ENCODE measurements at places on chromosomes 7 and 10.
A peak's percentile ranks its signal among the peaks of the same experiment; 100 is the strongest.

- DNase-seq: no peak
Observed at GRCh38 chr7:141200191-141201108, 126.6 kb downstream of the TMEM178B start.

DNA sequence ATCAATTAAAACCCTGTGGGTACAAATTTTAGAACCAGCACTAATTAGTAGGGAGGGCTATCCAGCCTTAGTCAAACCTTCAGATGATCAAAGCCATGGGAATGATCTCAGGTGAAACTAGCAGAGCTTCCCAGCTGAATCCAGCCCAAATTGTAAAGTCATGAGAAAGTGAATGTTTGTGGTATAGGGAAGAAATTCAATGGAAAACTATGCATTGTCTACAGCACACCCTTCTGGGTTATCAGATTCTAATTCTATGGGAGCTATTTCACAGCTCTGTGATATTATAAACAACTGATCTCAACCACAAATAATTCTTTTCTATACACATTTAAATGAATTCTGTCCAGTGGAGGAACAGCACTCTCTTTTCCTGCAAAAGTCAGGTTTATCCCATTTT, 24.6 kb upstream of the BMPER start:
- peak; percentile 37 for DNase-seq

GRCh38 chr7:128075242-128076095, 44.2 kb upstream of the LRRC4 start:
- no peak for DNase-seq

DNA sequence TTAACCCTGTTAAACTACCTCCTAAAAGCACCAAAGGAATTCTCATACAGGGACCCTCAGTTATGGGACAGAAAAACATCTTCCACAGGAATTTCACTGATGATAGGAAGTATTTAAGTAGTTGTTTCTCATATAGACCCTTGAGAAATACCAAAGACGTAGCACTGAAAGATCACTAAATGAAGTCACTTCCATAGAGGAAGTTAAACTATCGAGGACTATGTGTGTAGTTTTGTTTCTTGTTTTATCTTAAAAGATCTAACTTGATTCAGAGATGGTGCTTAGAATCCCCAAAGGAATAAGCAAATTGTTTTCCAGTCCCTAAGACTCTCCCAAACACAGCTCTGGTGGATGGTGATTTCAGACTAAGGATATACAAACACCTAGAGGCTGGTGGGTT, 94.8 kb upstream of the AFAP1L2 start:
- no peak for DNase-seq

GRCh38 chr10:72335394-72336258, 19.1 kb downstream of the DNAJB12 start:
- no peak for DNase-seq

DNA sequence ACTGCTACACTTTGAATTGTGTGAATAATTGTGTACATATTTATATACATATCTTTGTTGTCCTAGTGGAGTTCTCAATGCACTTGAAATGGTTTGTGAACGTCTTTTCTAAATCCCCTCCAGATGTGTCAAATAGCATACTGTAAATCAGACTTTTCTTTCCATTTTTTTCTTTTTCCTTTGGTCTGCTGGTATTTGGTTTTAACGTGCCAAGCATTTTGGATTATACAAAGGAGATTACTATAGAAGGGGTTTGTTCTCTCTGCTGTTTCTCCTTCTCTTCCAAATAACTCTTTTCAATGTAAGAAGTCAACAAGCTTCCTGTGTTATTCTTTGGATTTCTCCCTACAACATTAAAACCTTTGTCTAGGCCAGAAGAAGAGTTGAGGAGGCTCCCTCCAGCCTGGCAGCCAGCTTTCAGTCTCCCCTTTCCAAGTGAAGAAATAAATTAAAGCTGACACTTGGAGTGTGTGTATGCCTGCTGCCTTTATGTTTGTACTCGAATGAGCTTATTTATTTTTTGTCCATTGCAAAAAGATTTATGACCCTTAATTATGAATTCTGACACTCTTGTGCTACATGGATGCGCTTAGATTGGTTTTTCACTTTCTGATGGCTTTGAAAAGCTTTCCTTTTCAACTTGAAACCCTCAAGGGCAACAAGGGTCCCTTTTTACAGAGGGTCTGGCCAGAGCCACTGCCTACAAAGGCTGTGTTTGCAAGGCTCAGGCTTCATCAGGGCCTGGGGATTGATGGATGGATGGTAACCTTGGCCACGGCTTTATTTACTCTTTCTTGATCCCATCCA, 107.8 kb downstream of the RAB18 start:
- DNase-seq: no peak

DNA sequence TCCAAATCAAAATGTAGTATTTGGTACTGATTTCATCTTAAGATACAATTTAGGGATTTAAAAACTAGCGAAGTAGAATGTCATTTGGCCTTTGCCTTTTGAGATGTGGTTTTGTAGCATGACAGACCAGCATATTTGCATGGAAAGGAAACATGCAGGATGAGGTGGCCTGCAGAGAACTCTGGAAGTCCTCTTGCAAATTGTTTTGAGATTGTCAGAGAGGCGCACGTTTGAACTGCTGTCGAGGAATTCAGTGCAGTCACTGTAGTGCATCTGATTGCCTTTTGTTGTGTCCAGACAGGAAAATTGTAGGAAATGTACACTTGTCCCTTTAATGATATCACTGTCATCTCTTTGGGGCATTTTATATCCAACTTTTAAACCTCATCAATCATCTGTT, 136.7 kb downstream of the CELF2 start:
- DNase-seq: no peak

- DNase-seq: no peak
Observed at GRCh38 chr10:61708846-61709245, 46.1 kb downstream of the CABCOCO1 start.

GRCh38 chr10:125201791-125202622, 41.6 kb upstream of the CTBP2 start:
- DNase-seq: no peak

GRCh38 chr10:132106431-132106830, 40.7 kb downstream of the JAKMIP3 start:
- DNase-seq: no peak

GRCh38 chr7:65968256-65969185, 13.5 kb downstream of the GUSB start:
- DNase-seq: no peak

- DNase-seq: no peak
Observed at GRCh38 chr7:73885975-73886798, 25.2 kb downstream of the TMEM270 start.

DNA sequence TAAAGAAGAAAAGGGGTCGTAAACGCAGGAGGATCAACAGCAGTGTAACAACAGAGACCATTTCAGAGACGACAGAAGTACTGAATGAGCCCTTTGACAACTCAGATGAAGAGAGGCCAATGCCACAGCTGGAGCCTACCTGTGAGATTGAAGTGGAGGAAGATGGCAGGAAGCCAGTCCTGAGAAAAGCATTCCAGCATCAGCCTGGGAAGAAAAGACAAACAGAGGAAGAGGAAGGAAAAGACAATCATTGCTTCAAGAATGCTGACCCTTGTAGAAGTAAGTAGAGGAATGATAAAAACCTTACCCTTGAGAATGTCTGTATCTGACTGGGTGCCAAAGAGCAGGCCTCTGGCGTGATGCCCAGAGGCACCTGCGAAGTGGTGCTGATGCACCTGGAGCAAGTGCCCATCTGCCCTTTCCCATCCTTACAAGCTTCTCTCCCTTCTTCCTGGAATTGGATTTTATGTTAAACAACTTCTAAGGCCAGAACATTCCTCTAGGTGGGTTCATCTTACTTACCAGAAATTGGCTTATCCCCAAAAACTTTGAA, 86.4 kb upstream of the SAMD8 start:
- no peak for DNase-seq

GRCh38 chr7:22632674-22633073, 94.3 kb upstream of the IL6 start:
- DNase-seq: no peak

- DNase-seq: no peak
Observed at GRCh38 chr7:16455591-16455990, 9.9 kb downstream of the SOSTDC1 start.

DNA sequence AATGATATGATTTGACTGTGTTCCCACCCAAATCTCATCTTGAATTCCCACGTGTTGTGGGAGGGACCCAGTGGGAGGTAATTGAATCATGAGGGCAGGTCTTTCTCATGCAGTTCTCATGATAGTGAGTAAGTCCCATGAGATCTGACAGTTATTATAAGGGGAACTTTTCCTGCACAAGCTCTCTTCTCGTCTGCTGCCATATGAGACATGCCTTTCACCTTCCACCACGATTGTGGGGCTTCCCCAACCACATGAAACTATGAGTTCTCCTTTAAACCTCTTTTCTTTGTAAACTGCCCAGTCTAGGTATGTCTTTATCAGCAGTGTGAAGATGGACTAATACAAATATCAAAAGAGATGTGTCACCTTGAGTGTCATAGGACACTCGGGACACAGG, 502.7 kb upstream of the PODXL start:
- no peak for DNase-seq

GRCh38 chr7:20596653-20597052, 18.8 kb upstream of the ABCB5 start:
- DNase-seq: peak; percentile 93

- DNase-seq: peak; percentile 66
Observed at GRCh38 chr7:33050535-33051318, 11.8 kb downstream of the NT5C3A start.

GRCh38 chr7:70838292-70838907, 293.5 kb upstream of the GALNT17 start:
- DNase-seq: no peak

- DNase-seq: no peak
Observed at GRCh38 chr7:132239422-132239994, 336.8 kb downstream of the PLXNA4 start.

- DNase-seq: no peak
Observed at GRCh38 chr7:129202058-129202777, 13.8 kb downstream of the SMO start.

DNA sequence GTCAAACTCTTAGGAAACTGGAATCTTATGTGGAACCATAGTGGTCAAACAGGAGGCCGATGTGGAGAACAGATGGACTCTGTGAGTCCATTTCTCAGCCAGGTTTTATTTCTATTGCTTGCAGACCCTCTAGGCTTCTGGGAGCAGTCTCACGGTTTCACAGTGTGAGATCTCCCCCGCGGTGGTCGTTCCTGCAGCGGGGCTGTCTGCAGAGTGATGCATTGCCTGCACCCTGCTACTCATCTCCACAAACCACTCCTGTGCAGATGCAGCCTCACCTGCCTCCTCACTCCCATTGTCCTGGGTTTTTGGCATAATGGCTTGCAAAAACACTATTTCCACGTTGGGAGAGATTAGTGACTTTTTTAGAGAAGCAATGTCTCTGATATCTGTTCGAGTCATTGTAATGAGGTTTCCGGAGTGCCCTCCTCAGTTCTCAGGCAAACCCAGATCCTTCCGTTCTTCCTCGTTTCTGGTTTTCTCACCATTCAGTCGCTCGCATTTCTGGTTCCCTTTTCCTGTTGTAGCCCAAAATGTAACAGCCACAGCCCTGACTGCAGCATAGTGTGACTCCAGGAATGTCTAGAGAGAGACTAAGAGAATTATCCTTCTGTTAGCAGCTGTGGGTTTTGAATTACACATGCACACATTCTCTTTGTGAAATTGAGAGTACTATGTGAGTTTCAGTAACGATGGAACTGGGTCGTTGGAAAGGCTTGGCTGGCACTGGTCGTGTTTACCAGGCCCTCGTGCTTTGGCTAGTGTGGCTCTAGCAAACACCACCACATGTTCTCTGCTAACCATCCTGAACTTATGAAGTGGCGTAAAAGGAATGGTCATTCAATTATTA, 30.2 kb downstream of the ACADSB start:
- no peak for DNase-seq

DNA sequence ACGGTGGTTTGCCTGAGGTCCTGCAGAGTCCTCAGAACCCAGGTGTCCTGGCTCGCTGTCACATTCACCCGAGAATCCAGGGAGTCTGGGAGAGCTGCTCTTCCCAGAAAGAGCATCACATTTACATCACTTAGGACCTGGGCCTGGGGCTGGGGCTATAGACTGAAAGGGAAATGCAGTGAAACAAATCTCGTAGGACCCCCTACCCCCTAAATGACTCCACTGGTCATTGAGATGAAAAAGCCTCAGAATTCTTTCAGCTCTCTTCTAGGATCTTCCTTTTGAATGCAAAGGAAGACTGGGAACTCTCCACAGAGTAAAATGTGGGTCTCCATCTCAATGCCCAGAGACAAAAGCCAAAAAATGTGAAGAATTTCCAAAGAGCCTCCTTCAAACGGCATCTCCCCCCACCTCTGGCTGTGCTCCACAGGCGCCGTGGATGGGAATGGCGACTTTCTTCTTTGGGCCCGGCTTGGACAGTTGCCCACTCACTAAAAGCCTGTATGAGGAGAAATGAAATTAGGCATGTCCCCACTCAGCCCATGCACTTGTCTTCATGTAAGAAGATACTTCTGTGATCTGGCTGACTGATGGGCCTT, 49.0 kb upstream of the PODXL start:
- DNase-seq: no peak

- DNase-seq: no peak
Observed at GRCh38 chr7:72321081-72321480, 91.1 kb downstream of the CALN1 start.

GRCh38 chr10:51468424-51468823, 231.0 kb downstream of the CSTF2T start:
- peak; percentile 98 for DNase-seq

DNA sequence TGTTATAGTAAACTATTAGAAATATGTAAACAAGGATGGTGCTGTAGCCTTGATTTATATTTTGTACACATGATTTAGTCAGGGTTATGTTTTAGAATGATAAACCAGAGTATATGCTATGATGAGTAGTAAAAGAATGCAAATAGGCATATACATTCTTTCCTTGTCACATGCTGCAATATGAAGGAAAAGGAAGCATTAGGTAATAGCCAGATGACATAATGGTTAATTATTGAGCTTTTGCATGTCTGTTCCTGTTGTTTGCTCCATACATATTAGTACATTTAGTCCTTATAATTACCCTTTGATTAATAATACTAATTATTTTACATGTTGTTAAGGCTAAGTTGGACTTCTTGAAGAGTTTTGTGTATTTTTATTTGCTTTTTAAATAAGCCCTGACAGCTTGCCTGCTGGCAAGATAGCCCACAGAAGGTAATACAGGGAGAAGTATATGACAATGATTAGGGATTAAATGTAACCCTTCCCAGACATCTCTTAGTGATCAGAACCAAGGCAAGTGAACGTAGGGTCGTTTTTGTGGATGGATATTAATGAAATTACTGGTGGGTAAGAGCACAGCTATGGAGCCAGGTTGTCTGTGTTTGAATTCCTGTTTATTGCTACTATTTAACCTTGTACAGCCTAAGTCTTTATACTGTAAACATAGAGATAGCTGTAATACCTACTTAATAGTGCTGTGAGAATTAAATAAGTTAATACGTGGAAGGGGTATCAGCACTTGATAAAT, 68.4 kb downstream of the PHTF2 start:
- DNase-seq: peak; percentile 44

GRCh38 chr7:111933609-111934008, 272.6 kb downstream of the DOCK4 start:
- DNase-seq: no peak

All from PC-3 (cell line).